Stimulated activated CD4-positive, alpha-beta T cell treated with anti-CD3 and anti-CD28 coated beads, Interleukin-4, amount 100 ng/mL, for 48 hours (primary cell): ENCODE measurements at places on chromosomes 4 and X.

DNA sequence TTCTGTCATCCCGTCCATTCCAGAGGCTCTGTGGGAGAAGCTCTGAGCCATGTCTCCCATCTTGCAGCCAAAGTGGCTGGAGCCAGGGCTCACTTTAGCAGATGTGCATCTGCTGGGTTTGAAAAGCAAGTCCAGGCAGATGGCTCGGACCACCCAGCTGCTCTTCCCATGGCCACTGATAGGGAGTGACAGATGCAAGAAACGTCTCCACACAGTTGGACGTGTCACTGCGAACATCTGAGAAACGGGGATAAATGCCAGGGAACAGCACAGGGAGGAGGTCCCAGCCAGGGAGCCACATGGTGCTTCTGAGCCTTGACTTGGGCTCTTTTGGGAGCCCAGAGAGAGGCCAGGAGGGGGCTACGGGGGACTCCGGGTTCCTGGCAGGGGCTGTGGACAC lies 242.3 kb downstream of the AFAP1 start:
- no peak for DNase-seq

- DNase-seq, result peak; percentile 27
These were observed 185.6 kb downstream of the RAP1GDS1 start for GRCh38 chr4:98446499-98447375.

DNA sequence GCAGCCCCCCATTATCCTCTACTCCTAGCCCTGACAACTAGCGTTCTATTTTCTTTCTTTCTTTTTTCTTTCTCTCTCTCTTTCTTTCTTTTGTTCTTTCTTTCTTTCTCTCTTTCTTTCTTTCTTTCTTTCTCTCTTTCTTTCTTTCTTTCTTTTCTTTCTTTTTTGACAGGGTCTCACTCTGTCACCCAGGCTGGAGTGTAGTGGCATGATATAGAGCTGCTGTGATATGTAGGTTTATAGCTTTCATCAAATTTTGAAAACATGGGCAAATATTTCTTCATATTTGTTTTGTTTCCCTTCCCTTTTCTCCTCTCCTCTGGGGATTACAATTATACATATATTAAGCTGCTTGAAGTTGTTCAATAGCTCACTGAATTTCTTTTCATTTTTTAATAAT lies 39.1 kb upstream of the LONRF3 start:
- no peak for DNase-seq

DNA sequence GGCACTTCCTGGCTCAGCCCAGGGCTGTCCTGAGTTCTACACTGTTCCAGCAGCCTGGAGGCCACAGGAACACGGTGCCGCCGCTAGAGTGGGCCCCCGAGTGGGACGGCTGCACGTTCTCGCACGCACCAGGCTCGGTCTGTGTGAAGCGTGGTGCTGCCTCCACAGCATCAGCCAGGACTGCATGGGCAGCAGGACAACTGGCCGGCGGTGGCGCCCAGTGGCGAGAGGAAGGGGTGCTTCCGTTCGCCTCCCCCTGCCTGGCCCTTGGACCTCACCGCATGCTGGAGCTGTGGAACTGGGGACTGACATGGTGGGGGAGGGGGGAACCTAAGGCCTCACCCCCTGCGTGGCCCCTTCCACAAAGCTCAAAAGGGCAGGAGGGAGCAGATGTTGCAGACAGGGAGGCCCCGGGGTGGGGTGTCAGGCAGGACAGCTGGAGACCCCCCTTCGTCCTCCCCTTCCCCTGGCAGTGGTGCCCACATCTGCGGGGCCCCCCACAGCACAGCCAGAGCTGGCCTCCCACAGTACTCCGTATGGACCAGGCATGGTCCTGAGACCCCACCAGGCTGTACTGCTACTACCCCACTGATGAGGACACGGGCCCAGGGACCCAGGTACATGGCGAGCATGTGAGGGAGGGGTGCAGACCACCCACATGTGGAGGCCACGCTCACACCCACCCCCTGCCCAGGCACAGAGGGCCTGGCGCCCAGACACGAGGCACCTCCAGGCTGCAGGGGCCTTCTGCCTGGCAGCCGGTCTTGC lies 58.5 kb downstream of the ACOX3 start:
- no peak for DNase-seq

- no peak for DNase-seq
These were observed 996.1 kb upstream of the PABPC4L start for GRCh38 chr4:135197641-135198040.

DNA sequence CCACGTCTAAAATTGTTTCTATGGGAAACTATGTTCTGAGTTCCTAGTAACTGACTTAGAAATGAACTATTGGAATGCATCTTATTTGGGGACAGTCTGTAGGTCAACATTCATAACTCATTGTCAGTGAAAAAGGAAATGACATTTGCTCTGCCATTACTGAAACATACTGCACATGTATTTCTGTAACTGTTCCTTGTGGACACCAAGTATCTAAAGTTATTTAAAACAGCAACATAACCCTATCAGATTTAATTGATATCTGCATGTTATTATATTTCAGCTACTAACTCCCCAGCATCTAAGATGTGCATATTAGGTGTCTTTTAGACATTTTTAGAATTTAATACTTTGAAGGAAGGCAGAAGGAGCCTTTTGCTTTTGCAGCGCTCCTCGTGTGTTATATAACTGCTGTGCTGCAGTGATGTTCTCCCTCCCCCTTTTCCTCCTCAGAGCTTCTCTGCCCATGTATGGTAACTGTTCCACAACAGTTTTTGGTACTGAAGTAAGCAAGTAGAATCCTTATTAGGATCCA lies 37.2 kb upstream of the TMEM131L start:
- DNase-seq, result no peak

DNA sequence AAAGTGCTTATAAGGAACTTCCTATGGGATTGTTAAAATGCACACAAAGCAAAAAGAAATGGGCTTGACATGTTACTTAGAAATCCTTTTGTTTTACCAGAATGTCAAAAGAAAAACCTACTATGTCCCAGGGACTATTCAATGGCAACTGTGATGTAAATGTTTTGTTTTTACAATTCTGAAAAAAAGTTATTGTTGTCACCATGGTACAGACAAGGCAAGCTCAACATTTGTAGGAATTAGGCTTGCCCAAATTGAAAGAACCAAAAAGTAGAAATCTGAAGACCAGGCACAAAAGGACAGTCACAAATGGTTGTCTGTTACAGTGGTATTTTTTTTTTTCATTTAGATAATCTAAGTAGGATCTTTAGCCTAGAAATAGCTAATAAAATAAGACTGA lies 638.6 kb downstream of the STPG2 start:
- no peak for DNase-seq

GRCh38 chr4:175530655-175531054 lies 281.4 kb downstream of the GPM6A start:
- DNase-seq, result no peak

GRCh38 chr4:2065106-2065930 lies 6.2 kb downstream of the NAT8L start:
- DNase-seq, result no peak

DNA sequence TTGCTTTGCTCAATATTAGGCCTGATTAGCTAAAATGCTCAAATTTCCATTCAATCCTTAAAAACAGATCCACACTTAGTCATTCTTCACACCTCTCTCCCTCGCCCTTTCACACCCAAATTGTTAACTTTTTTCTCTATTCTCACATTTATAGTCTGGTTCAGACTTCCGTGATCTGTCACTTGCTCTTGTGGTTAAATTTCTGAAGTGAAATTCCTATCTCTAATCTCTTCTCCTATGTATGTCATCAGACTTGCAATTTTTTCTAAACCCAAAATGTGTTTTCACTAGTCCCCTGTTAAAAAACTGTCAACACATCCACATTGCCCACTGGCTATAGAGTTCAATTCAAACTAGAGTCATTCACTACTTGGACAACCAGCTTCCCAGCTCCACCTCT lies 63.2 kb downstream of the SNCA start:
- no peak for DNase-seq

GRCh38 chr4:53863158-53863557 lies 201.2 kb downstream of the CHIC2 start:
- DNase-seq, result no peak

DNA sequence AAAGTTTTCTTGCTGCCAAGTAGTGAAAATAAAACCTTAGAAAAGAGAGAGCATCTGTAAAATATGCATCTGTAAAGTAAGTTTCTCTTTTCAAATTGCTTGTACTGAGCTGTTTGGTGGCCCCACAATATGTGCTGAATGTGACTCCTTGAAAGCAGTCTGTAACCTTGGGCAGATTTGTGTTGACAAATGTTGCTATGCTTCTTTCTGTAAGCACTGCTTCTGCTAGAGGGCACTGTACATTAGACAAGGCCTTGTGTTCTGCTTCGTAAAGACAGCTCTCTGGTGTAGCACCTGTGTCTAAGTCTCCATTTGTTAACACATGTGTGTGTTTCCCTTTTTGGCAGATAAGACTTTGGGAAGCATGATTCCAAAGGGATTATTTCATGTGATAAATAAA lies 56.6 kb upstream of the NRK start:
- no peak for DNase-seq
